ENCODE measurements at places on chromosomes 6 and 20. TPM values are rescaled to one million over a fixed set of nuclear protein-coding genes. Genes with fewer than 3 reads are reported as not detected.

GRCh38 chr6:108133594-108134179 lies 32.1 kb upstream of the NR2E1 start:
- H3K4me1 ChIP-seq = peaks cover 16% of the 10 kb centered on the region
- no peaks in the 10 kb centered on the region for H3K36me3 ChIP-seq
- peak overlapping the region; percentile 27 for H3K27ac ChIP-seq
- DNase-seq = peak; percentile 83

DNA sequence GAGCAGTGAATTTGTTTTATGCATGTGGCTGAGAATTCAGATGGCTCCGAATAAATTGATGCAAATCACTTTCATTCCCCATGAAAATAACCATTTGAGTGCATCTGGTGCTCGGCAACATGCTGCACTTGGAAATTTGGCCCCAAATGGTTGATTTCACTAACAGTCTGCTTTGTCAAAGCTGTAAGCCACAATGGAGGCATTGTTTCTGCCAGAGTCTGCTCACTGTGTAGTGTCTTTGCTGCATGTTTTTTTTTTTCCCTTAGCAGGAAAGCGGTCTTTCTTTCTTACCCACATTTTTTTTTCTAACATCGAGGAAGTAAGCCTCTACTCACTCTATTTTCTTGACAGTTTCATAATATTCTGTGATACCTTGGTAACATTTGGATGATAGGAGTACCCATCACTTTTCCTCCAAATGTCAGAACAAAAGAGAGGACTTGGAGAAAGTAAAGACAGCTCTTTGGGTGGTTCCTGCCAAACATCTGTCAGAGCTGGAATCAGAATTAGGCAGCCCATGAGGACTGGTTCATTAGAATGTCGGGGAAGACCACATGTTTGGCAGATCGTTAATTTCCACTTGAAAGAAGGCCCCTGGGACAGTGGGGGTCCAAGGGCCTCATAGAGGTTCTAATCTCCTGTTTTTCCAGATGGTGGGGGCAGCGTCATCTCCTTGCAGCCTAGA lies 149.5 kb downstream of the DOK5 start:
- peaks cover 6% of the 10 kb centered on the region for H3K27me3 ChIP-seq
- H3K4me1 ChIP-seq = peaks cover 22% of the 10 kb centered on the region
- H3K4me3 ChIP-seq = no peak overlapping the region
- no peak overlapping the region for H3K27ac ChIP-seq
- no peaks in the 10 kb centered on the region for H3K36me3 ChIP-seq

The ARMC2 gene
- 7.1 TPM for total RNA-seq

- no peaks in the 10 kb centered on the region for H3K36me3 ChIP-seq
- no peaks in the 10 kb centered on the region for H3K4me1 ChIP-seq
Observed at GRCh38 chr6:15475872-15476271, 187.0 kb downstream of the DTNBP1 start.

The METTL24 gene
- total RNA-seq = not detected

Data from Calu3 (cell line).